NCI-H510A (cell line): ENCODE measurements at places on chromosomes 2 and 18.

GRCh38 chr18:56026509-56026908 lies 438.5 kb upstream of the TCF4 start:
- DNase-seq, result no peak

DNA sequence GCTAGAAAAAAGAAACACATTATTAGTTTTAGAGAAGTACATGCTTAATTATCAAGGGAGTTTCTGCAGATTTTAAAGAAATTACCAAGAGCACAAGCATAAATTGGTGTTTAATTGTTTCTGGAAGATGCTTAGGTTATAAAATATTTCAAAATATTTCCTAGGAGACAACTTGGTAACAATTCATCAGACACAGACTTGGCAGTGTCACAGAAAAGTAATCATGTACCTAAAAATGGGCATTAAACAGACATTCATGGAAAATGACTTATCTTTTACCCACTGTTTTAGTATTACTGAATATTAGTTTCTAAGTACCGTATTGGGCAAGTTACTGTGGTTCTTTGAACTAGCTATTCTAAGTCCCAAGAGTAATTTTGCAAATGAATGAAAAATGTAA lies 428.8 kb upstream of the LYPD1 start:
- no peak for DNase-seq

GRCh38 chr18:13481820-13482617 lies 244.3 kb downstream of the FAM210A start:
- no peak for DNase-seq

DNA sequence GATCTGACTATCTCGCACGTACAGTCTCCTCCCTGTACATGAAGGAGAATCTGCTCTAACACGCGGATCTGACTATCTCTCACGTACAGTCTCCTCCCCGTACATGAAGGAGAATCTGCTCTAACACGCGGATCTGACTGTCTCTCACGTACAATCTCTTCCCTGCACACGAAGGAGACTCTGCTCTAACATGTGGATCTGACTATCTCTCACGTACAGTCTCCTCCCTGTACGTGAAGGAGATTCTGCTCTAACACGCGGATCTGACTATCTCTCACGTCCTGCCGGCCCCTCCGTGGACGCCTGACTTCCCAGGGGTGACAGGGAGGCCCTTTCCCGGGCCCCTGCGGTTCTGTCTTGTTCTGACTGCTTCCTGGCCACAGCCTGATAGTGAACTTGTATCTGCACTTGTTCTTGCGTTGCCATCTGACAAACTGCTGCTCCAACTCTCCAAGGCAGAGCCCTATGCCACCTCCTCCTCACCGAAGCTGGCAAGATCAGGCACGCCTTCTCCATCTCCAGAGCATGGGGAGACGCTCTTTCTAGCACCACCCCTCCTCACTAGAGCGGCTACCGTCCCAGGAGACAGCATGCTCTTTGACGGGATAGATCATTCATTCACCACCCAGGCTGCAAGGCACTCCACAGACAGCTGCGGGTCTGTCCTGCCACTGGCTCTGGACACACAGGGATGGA lies 238.6 kb downstream of the TWIST2 start:
- DNase-seq, result no peak

DNA sequence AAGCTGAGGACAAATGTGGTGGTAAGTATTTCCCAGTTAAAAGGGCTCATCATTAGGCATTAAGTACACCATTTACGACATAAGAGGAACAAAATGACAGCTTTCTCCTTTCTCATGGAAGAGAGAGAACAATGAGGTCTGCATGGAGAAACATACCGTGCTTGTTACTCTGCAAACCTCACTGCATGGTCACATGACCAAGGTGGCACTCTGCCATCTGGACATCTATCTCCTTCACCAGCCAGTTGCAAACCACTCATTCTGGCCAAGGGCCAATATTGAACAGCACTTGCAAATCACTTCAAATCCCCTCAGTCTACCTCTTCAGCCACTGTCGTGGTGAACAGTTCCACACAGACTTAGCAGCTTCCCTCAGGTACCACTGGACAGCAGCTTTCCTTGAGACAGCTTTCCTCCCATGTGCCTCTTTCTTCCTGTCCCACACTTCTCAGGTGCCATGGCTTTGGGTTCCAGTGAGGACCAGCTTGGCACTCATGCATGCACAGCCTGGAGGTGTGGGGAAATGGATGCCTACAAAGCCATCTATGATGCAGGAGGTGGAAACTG lies 29.5 kb upstream of the DPP4 start:
- DNase-seq, result peak; percentile 63

GRCh38 chr2:189763908-189764661 lies 1.5 kb upstream of the OSGEPL1 start:
- DNase-seq, result no peak

DNA sequence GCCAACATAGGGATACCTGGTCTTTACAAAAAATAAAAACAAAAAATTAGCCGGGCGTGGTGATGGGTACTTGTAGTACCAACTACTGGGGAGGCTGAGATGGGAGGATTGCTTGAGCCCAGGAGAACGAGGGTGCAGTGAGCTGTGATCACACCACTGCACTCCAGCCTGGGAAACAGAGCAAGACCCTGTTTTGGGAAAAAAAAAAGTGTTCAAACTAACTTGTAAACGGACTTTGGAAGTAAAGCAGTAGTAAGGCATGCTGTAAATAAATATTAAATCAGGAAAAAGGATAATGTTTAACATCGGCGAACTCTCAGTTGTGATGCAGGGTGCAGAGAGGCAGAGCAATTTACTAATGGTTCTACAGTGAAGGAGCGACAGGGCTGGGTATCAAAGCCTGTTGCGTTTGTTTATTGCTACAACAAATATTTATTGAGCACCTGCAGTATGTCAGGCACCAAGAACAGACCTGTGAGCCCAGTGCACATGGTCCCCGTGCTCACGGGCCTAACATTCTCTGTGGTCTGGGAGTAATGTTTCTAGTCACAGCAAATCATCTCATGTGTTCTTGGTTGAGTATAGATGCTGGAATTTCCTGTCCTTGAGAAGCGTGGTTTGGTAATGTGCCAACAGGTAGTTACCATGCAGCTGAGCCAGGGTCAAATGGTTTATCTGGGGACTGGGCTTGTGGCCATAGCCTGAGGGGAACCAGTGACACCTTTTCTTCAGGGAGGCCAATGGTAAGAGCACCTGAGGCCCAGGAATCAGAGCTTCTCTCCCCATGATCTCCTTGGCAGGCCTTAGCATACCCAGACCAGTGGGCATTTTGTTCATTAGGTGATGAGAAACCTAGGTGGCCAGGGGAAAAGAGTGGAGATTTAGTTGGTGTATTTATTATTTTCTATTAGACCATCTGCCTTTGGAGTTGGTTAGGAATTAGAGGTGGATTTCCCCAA lies 27.9 kb upstream of the GREB1 start:
- DNase-seq, result no peak

GRCh38 chr2:228848638-228849037 lies 422.4 kb downstream of the PID1 start:
- DNase-seq, result no peak

DNA sequence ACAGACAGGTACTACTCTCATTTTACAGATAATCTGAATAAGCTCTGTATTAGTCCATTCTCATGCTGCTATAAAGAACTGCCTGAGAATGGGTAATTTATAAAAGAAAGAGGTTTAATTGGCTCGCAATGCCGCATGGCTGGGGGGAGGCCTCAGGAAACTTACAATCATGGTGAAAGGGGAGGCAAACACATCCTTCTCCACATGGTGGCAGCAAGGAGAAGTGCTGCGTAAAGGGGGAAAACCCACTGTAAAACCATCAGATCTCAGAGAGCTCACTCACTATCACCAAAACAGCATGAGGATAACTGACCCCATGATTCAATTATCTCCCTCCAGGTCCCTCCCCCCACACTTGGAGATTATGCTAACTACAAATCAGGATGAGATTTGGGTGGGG lies 254.4 kb downstream of the KCNE4 start:
- no peak for DNase-seq

- DNase-seq, result no peak
Observed at GRCh38 chr2:205175831-205176230, 506.5 kb upstream of the NRP2 start.

DNA sequence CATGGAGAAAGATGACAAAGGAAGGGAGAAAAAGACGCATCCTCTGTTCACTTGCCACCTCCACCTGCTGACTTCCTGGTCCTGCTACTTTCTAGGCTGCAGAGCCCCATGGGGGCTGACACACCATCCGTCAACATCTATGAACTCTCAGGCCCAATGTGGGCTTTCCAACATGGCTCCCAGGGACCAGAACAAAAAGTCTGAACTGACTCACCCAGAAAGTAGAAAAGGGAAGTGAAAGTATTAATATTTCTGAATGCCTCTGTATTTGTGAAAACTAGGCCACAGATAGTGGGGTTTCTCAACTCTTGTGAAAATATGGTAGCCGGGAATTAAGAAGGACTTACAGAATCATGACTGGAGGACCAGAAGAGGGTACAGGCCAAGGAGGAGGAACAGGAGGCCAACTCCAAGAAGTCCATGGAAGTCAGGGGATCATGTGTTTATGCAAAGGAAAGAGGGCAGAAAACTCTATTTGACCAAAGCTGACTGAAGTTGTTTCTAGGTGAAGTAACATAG lies 123.1 kb upstream of the CAB39 start:
- DNase-seq, result no peak

DNA sequence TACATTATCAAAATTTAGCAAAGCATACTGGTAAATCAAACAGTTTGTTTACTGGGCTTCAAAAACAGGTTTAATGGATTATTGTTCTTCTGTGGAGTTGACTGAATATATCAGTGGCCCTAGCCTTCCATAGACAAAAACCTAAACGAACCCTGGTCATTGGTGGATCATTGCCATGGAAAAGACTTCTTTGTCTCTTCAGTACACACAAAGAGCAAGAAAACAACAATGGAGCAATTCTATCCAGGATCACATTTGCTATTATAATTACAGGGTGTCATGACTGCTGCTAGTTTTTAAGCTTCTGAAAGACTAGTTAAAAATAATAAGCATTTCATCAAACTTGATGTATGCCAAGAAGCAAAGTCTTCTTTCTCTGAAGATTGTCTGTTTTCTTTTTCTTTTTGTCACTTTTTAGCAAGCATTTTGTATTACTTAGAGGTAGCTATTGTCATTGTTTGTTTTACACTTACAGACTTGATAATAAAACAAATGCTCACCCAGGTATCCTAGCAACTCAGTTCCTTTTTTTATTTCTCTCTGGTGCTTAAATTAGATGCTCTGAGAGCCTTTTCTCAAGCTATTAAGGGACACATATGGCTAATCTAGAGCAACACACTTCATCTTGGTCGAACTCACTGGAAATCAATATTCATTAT lies 1228.7 kb upstream of the DDX18 start:
- no peak for DNase-seq

GRCh38 chr2:235217846-235218245 lies 266.0 kb downstream of the SH3BP4 start:
- no peak for DNase-seq

- DNase-seq, result no peak
Observed at GRCh38 chr2:17136877-17137276, 381.4 kb downstream of the RAD51AP2 start.

GRCh38 chr2:118221536-118222272 lies 133.4 kb downstream of the INSIG2 start:
- no peak for DNase-seq

DNA sequence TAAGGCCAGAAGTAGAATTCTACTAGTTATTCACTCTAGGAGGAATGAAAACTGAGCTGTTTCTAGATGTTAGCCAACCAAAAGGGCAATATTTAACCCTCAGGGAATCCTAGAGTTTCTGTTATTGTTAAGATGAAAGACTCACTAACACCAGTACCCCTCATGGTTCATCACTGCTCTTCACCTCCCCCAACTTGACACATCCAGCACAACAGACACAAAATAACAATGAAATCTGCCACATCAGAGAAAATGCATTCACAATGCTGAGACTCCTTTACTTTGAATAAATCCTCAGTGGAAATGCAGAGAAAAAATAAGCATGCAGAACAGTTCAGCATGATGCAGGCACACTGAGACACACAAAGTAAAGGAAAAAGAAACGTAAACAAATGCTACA lies 111.3 kb downstream of the RIF1 start:
- no peak for DNase-seq

DNA sequence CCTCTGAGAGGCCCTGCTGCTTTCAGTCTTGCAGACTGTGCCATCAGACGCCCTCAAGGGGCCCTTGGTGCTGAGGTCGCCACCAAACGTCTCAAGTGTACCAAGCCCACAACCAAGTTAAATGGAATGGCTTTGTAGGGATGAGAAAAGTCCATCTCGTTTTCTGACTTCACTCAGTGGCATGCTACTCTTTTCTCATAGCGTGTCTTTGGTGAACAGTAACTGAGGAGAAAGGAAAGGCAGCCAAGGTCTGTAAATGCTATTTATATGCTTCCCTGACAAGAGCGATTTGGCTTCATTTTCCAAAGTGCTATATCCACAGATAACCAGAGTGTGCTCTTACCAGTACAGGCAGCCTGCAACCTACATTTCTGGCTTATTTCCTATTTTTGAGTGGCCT lies 123.0 kb downstream of the MTX2 start:
- DNase-seq, result no peak

DNA sequence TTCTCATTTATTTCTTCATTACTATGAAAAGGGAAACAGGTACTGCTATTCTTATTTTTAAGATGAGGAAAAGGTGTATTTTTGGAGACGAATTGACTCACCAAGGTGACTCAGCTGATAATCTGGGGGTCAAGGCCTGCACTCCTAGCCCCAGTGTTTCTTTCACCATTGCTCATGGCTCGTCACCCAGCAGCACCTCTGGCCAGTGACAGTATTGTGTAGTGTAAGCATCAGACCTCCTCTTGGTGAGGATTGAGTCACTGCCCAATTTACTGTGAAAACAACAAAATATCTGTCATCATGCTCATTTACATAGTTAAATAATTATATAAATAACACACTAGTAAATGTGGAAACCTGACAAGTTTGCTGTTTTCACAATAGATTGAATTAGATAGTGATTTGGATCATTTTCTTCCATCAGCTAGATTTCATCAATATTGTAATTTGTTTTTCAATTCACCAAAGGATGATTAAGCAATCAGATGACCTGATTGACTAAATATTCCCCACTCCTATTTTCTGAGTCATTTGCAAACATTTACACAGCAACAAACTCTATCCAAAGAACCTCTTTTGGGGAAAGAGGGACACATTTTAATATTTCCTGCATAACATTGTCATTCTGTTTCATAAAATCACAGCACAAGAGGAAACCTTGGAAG lies 492.8 kb upstream of the RAB12 start:
- DNase-seq, result no peak

DNA sequence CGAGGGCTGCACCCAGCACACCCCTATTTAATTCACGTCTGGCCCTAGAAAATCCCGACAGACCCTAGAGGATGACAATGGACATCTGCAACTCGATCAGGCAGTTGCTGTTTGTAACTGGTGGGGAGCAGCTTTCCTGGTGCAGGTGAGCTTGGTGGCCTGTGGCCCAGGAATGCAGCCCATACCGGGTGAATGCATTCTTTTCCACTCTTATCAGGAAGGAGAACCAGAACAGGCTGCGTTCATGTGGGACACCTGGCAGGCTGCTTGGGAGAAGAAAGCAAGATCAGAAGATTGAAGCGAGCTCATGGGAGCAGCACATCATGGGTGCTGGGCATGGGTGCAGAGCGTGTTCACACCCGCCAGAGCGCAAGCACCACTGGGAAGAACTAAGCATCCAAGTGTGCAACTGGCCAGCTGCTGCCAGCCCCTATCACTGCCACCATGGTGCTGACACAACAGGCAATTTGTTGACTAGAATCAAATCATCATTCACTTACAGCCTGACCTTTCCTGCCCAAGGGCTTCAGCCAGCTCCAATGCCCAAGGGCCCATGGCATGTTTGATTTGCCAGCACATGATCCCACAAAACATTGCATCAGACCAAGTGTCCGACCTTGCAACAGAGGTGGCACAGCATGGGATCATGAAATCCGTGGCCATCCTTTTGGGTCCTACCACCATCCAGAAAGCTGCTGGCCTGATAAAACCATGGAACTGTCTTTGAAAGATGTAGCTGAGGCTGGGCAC lies 241.7 kb upstream of the ID2 start:
- DNase-seq, result no peak
